Smooth muscle cell of the umbilical artery (primary cell): ENCODE measurements at places on chromosomes 6 and 20. TPM values are rescaled to one million over a fixed set of nuclear protein-coding genes. Genes with fewer than 3 reads are reported as not detected.

The TNF gene
- under 0.01 TPM in 1 of 2 replicates, not detected in the other for total RNA-seq

The TMEM244 gene
- not detected in 2 replicates for total RNA-seq

The ZNF335 gene
- total RNA-seq, result 12.2 and 16.2 TPM in 2 replicates

The PHACTR3 gene
- not detected in 2 replicates for total RNA-seq

The STX7 gene
- 37.4 and 46.7 TPM in 2 replicates for total RNA-seq

The SLPI gene
- total RNA-seq, result not detected in 2 replicates

The SPDEF gene
- total RNA-seq, result not detected in 2 replicates

The HLA-DQB1 gene
- total RNA-seq, result not detected in 2 replicates

The SLC44A4 gene
- total RNA-seq, result 0.05 and 0.30 TPM in 2 replicates

The CCN6 gene
- not detected in 2 replicates for total RNA-seq

The SCUBE3 gene
- 4.2 and 5.0 TPM in 2 replicates for total RNA-seq

The SMLR1 gene
- total RNA-seq, result not detected in 2 replicates

The IL17A gene
- not detected in 2 replicates for total RNA-seq

The TNNC2 gene
- not detected in 2 replicates for total RNA-seq

The TMEM242 gene
- total RNA-seq, result 6.2 and 7.9 TPM in 2 replicates

The TFAP2B gene
- total RNA-seq, result not detected in 2 replicates

The KCNG1 gene
- 108 and 313 TPM in 2 replicates for total RNA-seq

The TSBP1 gene
- not detected in 2 replicates for total RNA-seq

The KIAA1755 gene
- total RNA-seq, result 0.65 and 1.5 TPM in 2 replicates

The SAMD3 gene
- 24.1 and 36.4 TPM in 2 replicates for total RNA-seq

The OR2J3 gene
- not detected in 2 replicates for total RNA-seq

The CLPSL2 gene
- total RNA-seq, result not detected in 2 replicates

The MEP1A gene
- not detected in 2 replicates for total RNA-seq

The OSBPL2 gene
- total RNA-seq, result 39.9 and 40.1 TPM in 2 replicates

The CLIC5 gene
- total RNA-seq, result not detected in 2 replicates

The GJE1 gene
- not detected in 2 replicates for total RNA-seq

The RAB32 gene
- 81.6 and 153 TPM in 2 replicates for total RNA-seq

The NEURL2 gene
- total RNA-seq, result 3.3 and 7.1 TPM in 2 replicates

The SLC35F1 gene
- not detected in 2 replicates for total RNA-seq

The C6orf120 gene
- total RNA-seq, result 45.4 and 64.2 TPM in 2 replicates

The KHDC1L gene
- total RNA-seq, result not detected in 2 replicates

The CST2 gene
- not detected in 2 replicates for total RNA-seq

The ID4 gene
- total RNA-seq, result 2.4 and 2.6 TPM in 2 replicates

The PXDC1 gene
- 61.4 and 67.1 TPM in 2 replicates for total RNA-seq

The BACH2 gene
- total RNA-seq, result 0.74 and 1.5 TPM in 2 replicates

The LIN28B gene
- 0.05 TPM in 1 of 2 replicates, not detected in the other for total RNA-seq

The WFDC12 gene
- not detected in 2 replicates for total RNA-seq

The PRND gene
- total RNA-seq, result 0.09 and 0.30 TPM in 2 replicates

The OLIG3 gene
- total RNA-seq, result not detected in 2 replicates

The SRMS gene
- not detected in 2 replicates for total RNA-seq

The CDSN gene
- not detected in 2 replicates for total RNA-seq

The RIPPLY2 gene
- not detected in 2 replicates for total RNA-seq

The FRS3 gene
- 1.2 and 2.4 TPM in 2 replicates for total RNA-seq

The ADGRF5 gene
- under 0.01 and 0.09 TPM in 2 replicates for total RNA-seq

The F13A1 gene
- not detected in 2 replicates for total RNA-seq

The DZANK1 gene
- 1.2 and 1.5 TPM in 2 replicates for total RNA-seq

The KIF6 gene
- 0.30 and 0.55 TPM in 2 replicates for total RNA-seq

The SMOC2 gene
- not detected in 2 replicates for total RNA-seq

The UNC93A gene
- total RNA-seq, result not detected in 2 replicates

The RHAG gene
- not detected in 2 replicates for total RNA-seq

The EMILIN3 gene
- under 0.01 TPM in 1 of 2 replicates, not detected in the other for total RNA-seq

The C2 gene
- 0.42 and 0.89 TPM in 2 replicates for total RNA-seq

The HDGFL1 gene
- total RNA-seq, result not detected in 2 replicates

The ANGPT4 gene
- not detected in 2 replicates for total RNA-seq

The HMGCLL1 gene
- total RNA-seq, result 0.30 TPM in 1 of 2 replicates, not detected in the other
